ENCODE measurements at places on chromosomes 2 and 18.

DNA sequence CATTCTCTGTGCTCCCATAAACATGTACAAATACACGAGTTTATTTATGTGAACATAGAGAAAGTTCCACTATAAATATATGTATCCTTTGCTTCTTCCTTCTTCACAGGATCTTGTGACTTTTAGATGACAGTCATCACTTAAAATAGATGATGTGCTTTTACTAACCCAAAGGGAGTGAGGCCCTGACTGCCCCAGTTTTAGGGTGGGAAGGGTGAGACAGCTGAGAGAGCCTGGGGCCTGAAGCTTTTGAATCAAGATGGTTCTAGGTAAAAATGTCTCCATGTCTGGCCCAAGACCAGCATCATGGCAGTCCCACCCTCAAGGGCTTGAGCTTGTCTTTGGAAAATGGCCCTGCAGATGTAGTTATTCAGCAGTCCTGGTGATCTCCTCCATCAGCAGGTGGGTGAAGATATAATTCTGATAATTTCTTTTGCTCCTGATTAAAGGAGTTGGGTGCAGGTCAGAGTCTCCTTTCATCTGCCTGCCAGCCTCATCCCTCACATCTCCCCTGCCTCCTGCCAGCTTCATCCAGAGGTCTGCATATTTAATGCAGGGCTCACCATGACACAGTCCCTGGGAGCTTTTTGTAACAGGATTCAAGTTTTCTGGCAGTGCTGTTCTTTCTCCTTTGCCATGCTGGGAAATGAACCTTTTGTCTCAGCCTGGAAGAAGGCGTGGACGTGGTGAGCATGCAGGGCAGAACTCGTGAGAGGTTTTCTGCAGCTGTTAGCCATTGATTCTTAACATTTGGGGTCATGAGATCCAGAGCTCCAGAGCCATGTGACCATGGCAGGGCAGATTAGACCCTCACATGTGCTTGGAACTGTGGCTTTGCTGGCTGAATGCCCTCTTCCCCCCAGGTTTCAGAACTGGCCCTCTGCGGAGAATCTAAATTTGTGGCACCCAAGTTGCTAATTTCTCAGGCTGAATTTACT, 2.7 kb downstream of the HRH4 start:
- no peak for DNase-seq

DNA sequence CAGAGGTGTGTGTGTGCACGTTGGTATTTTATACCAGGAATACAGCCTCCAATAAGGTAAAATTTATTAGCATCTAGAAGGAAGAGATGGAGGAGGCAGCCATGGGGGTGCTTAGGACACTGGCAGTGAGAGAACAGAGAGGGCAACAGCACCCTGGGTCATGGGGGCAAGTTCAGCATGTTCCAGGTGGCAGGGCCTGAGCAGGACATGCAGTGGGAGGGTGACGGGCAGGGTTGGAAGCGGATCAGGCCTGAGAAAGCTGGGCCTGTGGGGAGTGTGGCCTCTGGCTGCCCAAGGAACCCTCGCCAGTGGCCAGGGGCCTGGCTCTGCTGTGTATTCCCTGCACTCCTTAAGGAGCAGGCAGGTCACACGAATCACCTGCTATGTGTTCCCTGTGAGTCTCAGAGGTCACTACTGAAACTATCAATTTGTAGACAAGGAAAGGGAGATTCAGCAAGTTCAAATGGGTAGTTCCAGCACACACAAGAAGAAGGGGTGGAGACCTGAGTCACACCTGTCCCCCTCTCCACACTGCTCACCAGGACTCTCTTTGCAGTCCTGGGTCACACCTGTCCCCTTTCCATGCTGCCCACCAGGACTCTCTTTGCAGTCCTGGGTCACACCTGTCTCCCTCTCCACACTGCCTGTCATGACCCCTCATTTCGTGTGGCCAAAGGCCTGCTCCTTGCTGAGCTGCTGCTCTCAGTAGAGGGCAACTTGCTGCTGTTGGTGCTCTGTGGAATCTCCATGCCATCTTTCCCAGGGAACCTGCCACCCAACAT, 463.9 kb upstream of the HS6ST1 start:
- no peak for DNase-seq

- no peak for DNase-seq
These were observed 658.6 kb upstream of the FANCL start for GRCh38 chr2:58899692-58900091.

DNA sequence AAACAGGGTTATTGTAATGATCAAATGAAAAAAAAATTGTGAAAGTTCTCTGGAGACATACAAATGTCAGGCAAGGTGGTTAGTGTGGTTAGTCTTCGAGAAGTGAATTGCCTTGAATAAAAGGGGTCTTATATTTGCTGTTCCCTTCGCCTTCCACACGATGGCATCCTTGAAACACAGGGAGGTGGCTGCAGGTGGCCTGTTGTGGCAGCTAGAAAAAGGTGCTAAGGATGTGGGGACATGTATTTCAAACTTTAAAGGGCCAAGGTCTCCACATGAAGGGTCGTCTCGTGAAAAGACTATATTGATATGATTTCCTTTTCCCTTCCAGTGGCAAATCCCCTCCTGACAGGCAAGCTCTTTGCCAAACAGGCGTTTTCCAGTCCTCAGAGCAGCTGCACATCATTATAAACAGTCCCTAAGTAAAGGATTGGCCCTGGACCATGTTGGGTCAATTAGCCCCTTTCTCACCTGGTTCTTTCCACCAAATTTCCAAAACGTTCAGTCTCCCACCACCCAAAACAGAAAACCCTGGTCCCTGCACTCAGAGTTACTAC, 68.5 kb downstream of the COPS8 start:
- peak; percentile 46 for DNase-seq

DNA sequence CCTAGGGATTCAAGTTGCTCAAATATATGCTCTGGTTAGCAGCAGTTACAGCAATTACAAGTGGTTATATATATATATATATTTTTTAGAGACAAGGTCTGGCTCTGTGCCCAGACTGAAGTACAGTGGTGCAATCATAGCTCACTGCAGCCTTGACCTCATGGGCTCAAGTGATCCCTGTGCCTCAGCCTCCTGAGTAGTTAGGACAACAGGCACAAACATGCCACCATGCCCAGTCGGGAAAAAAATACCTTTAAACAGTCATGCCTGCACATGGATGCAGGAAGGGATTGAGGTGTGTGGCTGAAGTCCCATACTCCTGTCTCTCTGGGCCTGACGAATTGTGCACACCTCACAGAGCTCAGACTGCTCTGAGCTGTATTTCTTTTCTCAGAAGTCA, 19.6 kb upstream of the DNAH7 start:
- no peak for DNase-seq

DNA sequence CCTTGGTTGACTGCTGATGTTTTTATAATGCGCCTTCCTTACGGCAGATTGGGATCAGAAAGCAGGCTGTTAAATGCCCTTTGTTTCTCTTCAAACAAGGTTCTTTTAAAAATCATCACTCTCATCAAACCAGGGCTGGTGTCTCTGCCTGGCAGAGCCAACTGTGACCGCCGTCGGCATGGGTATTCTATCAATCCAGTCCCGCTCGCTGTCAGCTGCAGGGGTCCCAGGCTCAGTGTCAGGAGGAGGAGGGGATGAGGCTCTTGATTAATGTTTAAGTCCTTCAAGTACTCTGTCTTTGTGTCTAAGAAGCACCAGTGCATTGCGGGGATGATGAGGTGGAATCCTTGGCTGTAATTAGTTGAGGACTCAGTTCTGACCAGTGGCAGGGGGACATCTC, 348.1 kb downstream of the RNF144A start:
- DNase-seq = peak; percentile 79

DNA sequence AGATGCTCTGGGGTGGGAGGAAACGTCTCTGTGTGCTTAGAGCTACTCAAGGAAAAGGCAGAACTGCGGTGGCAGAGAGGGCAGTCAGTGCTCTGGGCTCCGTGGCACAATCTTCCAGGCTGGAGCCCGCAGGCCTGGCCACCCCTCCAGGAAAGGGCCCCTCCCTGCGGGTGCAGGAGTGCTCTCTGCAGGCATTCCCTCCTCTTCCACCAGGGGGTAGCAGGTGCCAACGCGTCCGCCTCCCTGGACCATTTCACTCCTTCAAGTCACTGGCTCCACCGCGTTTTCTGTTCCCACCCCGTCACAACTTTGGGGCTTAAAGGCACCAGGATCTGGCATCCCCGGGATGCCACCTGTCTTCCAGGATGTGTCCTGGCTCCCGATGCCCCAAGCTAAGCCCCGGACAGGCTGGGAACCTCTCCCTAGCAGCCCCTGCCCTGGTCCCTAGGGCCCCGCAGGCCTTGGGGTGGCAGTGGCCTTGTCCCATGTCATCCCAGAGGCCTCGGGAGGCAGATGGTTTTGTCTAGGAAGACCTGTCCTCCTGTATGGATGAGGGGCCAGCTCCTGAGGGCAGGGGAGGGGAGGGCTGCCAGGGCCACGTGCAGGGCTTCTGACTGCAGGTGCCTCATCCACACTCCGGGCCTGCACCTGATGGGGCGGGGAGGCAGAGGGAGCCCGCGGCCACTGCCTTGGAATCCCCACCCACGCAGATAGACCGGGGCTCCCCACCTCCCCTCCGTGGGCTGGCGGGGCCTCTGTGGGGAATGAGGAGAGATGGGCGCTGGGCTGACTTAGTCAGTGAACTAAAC, 26.4 kb downstream of the KCNIP3 start:
- DNase-seq = no peak

- DNase-seq = no peak
These were observed 87.7 kb upstream of the LYPD1 start for GRCh38 chr2:132757676-132758075.

DNA sequence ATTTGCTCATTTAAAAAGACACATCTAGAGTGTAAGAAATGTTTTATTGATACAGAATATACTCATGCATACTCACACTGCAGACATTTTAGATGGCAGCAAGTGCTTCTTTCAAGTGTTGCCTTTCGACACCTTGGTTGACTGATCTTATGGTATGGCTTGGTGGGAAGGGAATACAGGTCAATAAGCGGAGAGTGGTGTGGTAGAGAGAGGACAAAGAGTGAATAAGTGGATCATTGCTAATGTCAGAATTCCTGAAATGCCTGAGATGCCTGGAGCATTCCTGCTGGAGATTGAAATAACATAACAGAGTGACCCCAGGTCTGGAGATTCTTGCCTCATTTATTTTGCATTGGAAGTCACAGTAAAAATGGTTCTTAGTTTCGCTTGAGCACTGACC, 76.7 kb downstream of the RND3 start:
- no peak for DNase-seq

DNA sequence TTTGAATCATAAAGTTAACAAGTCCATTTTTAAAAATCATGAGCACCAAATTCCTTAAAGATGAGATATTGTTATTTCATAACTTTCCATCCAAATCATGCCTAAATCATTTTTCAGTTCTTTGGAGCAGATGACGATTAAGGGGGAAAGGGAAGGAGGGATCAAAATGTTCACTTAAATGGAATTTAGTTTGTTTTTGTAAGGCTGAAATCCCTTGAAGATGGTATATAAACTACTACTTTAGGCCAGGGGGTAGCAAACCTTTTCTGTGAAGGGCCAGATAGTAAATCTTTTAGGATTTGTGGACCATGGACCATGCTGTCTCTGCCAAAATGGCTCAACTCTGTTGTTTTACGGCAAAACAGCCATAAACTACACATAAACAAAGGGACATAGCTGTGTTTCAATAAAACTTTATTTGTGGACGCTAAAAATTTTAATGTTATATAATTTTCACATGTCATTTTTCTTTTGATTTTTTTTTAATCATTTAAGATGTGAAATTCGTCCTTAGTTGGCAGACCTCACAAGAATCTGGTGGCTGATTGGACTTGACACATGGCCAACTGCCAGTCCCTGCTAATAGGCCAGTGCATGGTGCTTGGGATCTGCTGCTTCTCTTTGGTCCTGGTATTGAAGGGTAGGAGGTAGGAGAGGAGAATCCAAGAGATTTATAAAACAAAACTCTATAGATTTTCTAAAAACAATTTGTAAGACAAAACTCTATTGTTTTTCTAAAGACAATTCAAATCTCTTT, 52.0 kb upstream of the RTN4 start:
- DNase-seq = no peak

GRCh38 chr18:32333781-32334180, 136.9 kb downstream of the GAREM1 start:
- DNase-seq = no peak

DNA sequence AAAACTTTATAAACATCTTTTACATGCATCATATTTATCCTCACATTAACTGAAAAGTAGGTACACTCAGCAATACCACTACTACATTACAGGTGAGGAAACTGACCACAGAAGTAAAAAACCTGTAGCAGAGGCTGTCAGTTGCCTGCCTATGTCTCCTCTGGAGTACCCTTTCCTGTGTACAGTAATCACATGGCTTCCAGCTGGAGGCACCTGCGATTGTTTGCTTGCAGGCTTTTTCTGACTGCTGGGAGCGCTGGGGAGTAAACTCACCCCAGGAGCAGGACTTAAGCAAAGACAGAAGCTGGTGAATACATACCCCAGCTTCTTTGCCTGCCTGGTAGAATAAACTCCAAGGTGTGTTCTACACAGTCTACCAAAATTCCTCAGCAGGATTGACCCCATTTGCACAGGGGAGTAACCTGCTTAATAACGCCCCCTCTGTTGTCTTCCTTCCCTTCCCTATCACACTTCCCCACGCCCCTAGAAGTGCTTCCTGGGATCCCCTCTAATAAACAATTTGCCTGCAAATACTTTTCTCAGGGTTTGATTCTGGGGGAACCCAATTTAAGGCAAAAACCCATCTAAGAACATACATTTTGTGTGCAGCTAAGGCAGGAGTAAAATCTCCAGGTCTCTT, 138.9 kb downstream of the PTH2R start:
- DNase-seq = no peak

DNA sequence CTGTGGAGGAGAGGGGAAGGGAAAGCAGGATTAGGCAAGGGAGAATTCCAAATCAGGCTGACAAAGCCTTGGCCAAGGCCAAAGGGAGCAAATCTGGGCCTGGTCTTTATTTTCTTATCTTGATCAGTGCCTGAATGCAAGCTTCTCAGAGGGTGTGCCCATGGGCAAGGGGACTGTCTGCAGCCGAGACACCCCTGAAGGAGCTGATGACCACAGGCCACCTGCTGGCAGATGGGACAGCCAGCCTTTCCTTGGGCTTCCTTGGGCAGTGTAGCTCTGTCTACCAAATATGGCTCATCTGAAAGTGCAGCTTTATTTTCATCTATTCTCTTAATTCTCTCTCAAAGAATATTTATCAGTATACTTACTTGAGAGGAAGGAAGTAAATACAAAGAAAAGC, 117.0 kb downstream of the PKP4 start:
- no peak for DNase-seq

- no peak for DNase-seq
These were observed 206.0 kb upstream of the CXCR4 start for GRCh38 chr2:136323935-136324334.

- no peak for DNase-seq
These were observed 6.5 kb upstream of the DUSP2 start for GRCh38 chr2:96151595-96152303.

DNA sequence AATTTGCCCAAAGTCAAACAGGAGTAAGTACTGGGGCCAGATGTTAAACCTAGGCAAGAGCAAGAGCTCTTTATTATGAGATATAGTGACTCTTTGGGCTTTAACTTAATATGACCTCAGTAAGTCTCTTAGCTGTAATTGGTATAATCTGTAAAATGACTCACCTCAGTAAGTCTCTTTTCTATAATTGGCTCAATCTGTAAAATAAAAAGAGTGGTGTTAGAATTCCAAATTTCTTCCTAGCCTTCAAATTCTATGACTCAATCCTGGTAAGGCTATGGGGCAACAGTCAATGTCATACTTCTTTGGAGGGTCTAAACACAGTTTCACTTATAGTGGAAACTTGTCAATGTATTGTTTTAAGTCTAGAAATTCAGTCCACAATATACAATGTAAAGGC, 1608.9 kb upstream of the PIK3C3 start:
- no peak for DNase-seq

GRCh38 chr2:119731983-119732382, 27.7 kb upstream of the PTPN4 start:
- no peak for DNase-seq
